ENCODE measurements at places on chromosomes 1 and 21.

- DNase-seq: no peak
Observed at GRCh38 chr1:101741910-101742309, 254.8 kb downstream of the OLFM3 start.

DNA sequence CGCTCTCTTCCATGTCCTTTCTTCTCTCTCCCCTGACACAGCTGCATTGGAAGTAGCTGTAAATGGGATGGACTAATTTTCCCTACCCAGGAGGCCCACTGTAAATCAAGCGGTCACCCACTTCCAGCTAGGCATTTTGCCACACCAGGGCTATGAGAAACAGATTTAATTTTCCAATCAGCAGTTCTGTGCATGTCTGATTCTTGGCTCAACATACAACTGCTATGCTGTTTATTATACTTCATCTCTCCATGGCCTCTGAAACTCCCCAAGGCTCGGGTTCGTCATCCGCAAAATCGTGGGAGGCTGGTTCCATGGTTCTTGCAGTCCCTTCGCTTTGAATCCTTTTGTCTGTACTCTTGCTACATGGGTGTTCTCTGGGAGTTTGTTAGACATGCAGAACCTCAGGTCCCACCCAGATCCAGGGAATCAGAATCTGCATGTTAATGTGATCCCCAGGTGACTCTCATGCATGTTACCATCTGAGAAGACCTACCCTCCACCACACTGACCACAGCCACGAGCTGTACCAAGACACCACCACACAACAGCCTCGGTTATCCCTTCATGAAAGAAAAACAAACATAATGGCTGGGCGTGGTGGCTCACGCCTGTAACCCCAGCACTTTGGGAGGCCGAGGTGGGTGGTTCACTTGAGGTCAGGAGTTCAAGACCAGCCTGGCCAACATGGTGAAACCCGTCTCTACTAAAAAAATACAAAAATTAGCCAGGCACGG, 190.5 kb downstream of the GABPA start:
- DNase-seq: no peak

DNA sequence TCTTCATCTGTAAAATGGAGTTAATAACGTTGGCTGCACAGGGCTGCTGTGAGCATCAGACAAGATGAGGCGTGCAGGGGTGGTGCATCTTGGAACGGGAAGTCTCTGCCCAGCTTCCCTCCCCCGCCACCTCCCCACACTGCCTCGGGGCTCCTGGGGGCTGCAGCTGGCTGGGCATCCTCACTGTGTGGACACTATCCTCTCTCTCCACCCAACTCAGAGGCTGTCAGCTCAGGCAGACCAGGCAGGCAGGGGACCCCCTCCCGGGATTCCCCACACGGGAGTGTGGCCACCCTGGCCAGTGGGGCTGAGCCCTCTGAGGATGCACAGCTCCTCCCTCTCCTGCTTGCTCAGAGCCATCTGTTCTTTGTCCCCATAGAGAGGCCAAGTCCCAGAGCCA, 122.7 kb downstream of the CCDC185 start:
- DNase-seq: no peak

GRCh38 chr1:111611986-111612385, 7.6 kb upstream of the RAP1A start:
- DNase-seq: no peak

- no peak for DNase-seq
Observed at GRCh38 chr1:92995441-92996430, 34.5 kb upstream of the DIPK1A start.

DNA sequence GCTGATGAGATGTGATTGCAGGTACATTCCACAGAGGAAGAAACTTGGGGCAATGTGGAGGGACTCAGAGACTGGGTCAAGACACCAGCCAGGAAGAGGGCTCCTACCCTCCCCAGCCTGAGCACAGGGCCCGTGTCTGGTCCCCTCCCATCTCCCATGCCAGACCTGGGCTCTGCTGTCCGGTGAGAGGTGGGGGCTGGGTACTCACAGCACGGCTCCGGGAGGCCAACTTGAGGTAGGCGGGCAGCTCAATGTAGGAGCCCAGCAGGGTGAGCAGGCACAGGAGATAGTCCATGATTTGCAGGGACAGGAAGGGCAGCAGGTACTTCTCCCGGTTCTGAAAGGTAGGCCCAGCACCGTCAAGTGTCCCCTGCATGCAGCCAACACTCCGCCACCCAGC, 16.2 kb upstream of the MATN1 start:
- no peak for DNase-seq

- no peak for DNase-seq
Observed at GRCh38 chr1:186806477-186806876, 22.3 kb upstream of the PLA2G4A start.

DNA sequence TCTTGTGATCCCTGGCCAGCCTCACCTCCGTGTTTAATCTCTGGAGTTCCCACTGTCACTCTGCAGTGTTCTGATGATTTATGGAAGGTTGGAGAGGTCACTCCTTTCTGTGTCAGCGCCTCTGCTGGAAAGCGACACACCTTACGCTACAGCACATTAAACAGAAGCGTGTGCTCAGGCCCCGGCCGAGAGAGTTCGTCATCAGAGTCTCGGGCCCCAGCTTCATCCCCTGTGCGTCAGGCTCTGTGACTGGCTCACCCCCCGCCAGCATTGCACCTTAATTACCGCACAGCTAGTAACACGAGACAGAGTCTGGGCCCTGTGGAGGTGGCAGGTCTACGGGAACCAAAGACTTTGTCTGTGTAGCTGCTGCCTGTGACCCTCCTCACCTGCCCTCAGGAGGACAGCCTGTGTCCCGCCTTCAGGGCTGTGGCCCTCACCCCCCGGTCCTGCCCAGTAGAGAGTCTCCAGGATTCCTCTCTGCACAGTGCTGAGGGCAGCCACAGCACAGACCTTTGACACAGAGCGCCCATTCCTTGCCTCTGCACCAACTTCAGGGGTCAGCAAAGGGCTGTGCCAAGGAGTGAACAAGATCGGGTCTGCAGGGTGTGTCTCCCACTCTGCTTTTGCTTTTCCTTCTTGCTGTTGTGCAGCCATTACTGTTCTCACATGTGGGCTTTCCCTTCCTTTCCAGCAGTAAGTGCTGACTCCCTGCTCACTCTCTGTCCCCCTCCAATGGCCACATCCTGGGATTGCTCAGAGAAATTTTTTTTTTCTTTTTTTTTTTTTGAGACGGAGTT, 157.6 kb downstream of the PGBD5 start:
- DNase-seq: peak; percentile 82

DNA sequence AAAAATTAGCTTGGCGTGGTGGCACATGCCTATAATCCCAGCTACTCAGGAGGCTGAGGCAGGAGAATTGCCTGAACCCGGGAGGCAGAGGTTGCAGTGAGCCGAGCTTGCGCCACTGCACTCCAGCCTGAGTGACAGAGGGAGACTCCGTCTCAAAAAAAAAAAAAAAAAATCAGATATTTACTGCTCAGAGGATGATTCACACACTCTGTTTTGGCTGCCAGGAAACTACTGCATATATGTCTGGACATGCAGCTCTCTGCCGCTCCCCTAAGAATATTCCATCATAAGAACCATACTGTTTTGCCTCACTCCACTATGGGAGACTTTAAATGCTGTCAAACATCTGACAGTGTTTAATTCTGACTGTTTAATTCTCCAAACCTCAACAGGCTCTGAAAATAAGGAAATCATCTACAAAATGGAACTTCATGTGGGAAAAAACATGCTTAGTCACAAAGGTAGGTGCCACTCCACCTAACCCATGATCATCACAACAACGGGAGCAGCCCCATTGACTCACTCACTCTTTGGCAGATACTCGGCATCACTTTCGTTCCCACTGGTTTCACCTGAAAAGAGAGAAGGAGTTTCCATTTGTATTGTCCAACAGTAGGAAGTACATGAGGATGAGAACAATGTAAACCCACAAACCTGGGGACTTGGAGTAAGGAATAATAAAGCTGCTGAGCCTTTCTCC, 29.3 kb upstream of the BCAS2 start:
- no peak for DNase-seq

DNA sequence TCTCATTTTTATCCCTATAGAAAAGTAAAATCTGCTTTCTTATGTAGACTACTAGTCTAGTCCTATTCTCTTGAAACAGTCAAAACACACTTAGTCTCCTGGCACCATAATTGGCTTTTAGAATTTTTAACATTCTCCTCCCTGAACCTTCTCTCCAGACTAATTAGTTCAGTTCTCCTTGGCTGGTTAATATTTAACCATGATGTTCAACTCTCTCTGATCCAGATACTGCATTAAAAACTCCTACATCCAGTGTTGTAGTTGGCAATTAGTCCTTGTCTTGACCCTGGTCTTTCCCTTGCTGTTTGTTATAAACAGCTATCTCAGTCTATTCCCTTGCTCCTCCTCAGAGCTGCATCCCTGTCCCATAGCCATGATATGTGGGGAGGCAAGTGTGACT, 422.9 kb upstream of the BEND5 start:
- no peak for DNase-seq

GRCh38 chr1:84939151-84939550, 46.1 kb upstream of the LPAR3 start:
- DNase-seq: no peak

GRCh38 chr1:66576645-66577044, 42.7 kb downstream of the SGIP1 start:
- peak; percentile 24 for DNase-seq

GRCh38 chr1:223219318-223219635, 76.2 kb upstream of the TLR5 start:
- DNase-seq: no peak

Data from NCI-H1436 (cell line).